ENCODE measurements at places on chromosomes 5 and 9.

- no peak for DNase-seq
Observed at GRCh38 chr5:141747152-141748141, 65.4 kb upstream of the ARAP3 start.

GRCh38 chr9:135956802-135957174 lies 4.4 kb downstream of the UBAC1 start:
- no peak for DNase-seq

- DNase-seq = no peak
Observed at GRCh38 chr5:67402526-67402925, 205.9 kb upstream of the CD180 start.

DNA sequence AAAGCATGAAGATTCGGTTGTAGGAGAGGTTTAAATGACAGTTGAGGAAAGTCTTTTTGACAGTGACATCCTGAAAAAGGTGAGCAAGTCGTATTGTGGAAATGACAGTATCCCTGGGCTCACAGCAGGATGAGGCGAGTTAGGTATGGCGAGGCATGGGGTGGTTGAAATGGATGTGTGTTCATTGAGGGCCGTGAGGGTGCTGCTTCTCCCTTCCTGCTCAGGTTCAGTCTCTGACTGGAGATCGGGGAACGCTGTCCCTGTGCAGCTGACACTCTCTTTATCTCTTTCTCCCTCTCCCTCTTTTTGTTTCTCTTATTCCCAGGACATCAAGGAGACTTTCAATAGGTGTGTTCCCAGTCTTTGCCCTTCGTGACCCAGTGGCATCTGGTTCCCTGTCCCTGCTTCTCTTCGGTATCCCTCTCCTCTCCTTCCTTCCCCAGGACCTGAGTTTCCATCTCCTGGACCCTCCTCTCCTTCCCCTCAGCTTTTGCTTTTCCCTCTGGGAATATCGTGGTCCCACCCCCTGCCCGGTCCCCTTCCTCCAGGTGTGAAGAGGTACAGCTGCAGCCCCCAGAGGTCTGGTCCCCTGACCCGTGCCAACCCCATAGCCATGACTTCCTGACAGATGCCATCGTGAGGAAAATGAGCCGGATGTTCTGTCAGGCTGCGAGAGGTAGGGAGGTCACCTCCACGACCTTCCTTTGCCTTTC lies 10.2 kb downstream of the TRIM41 start:
- no peak for DNase-seq

GRCh38 chr9:83234541-83234940 lies 171.6 kb upstream of the RASEF start:
- no peak for DNase-seq

DNA sequence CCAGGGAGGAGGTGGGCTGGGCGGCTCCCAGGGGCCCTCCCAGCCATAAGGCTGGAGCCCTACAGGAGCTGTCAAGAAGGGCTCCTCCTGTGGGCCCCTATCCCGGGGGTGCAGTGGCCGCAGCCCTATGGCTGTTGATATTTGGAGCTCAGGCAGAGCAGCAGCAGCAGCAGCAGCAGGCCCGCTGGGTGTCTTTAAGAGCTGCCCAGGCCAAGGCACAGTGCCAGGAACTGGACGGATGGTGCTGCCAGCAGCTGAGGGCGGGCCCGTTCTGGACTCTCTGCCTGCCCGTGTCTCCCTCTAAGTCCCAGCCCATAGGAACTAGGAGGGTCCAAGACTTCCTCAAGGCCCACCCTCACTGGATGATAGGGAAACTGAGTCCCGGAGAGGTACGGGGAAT lies 3.6 kb downstream of the AK1 start:
- no peak for DNase-seq

GRCh38 chr9:86328156-86328555 lies 26.1 kb downstream of the TUT7 start:
- DNase-seq = no peak

- DNase-seq = no peak
Observed at GRCh38 chr5:1754531-1755220, 45.0 kb downstream of the MRPL36 start.

- DNase-seq = peak; percentile 87
Observed at GRCh38 chr9:137618105-137619067, at the start of gene EHMT1. TSS of gene EHMT1 (plus strand) at chr9:137619005. CDS start at chr9:137619029, 24 bp downstream.

GRCh38 chr5:172647352-172648012 lies 6.4 kb downstream of the NEURL1B start:
- no peak for DNase-seq

DNA sequence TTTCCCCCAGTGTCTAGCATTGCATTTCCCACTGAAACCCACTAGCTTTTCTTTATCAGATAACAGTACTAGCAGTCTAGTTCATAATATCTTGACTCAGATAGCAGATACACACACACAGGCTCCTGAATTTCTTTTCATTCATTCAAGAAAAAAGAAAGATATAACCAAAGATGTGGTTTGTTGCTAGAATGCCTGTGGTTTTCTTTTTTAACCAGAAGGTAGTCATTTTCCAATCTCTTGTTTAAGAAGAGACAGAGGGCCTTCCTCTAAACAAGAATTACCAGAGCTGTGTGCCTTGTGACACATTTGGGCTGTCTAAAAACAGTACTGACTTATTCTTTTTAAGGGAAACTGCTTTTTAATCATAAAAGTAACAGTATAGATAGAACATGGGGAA lies 167.3 kb downstream of the PJA2 start:
- DNase-seq = no peak

Data from stimulated activated CD4-positive, alpha-beta T cell treated with anti-CD3 and anti-CD28 coated beads, Interleukin-4, amount 100 ng/mL, for 1 hour (primary cell).